T1000 (cell line): ENCODE measurements at places on chromosomes 12 and 14.
A peak's percentile ranks its signal among the peaks of the same experiment; 100 is the strongest.

DNA sequence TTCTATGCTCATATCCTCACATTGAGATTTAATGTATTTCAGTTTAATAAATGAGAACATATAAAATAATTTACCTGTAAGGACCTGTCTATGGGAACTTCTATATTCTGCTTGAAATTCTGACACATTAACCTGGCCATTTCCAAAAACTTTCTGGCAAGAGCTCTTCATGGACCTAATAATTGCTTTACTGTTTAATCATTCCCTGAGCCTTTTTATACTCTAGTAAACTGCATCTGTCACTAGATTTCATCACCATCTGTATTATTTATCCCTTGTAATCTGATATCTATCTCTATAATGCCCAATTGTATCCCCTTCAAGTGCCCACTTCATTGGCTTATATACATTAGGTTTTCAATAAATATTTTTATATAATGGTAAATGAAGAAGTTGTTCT lies 327.7 kb downstream of the RAD51B start:
- no peak for DNase-seq

- DNase-seq: no peak
Observed at GRCh38 chr14:59161561-59162175, 26.8 kb upstream of the DAAM1 start.

DNA sequence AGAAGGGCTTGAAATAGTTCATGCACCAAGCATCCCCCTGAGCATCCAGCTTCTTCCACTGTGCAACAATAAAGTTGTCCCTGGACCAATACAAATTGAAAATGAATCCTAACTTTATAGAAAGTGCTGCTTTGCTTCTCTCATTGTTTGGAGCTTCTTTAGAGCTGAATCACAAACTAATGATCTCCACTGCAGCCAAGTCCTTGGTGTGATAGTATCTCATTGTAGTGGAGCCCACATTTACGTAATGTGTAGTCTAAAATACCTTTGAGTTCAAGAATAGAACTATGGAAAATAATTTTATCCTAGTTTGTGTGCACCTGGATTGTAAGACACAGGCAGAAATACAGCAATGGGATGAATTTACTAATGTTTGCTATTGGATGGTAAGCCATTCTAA lies 319.9 kb downstream of the EGLN3 start:
- no peak for DNase-seq

- DNase-seq: no peak
Observed at GRCh38 chr14:101719708-101720107, 41.8 kb upstream of the PPP2R5C start.

DNA sequence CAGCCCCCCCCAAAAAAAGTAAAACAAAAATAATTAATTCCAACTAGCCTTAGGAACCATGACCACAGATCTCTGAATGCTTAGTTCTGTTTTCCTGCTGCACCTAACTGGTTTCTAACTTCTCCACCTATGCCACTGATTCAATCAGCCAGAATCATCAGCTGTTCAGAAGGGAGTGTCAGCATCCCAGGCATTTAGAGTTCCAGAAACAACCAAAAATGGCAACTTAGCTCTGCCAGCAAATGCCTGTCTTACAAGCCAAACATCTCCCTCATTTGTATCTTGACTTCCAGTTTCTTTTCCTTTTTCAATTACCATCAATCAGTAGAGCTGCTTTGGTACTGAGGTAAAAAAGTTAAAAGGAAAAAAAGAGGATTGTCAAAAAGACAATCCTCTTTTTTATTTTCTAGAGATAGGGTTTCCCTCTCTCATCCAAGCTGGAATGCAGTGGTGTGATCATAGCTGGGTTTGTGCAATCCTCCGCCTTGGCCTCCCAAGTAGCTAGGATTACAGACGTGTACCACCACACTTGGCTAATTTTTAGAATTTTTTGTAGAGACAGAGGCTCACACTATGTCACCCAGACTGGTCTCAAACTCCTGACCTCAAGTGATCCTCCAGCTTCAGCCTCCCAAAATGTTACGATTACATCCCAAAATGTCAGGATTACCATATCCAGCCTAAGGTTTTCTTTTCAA lies 45.2 kb upstream of the ISM2 start:
- DNase-seq: no peak

- no peak for DNase-seq
Observed at GRCh38 chr12:123595729-123596128, 6.2 kb upstream of the DDX55 start.

DNA sequence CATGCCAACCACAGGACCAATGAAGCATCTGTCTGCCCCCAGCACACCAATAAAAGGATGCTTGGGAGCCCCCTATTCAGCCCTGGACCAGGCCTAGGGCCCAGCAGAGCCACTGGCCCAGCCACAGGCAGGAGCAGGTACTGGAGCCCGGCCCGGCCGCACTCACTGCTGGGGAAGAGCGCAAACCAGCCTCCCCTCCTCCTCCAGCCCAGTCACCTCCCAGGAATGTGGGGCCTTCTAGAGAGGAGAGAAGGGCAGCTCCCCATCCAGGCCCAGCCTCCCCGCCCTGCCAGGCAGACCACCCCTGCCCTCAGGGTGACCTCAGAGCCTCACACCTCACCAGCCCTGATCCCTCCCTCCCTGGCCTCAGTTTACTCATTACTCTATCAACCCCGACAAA lies 56.2 kb downstream of the CCNK start:
- peak; percentile 35 for DNase-seq

- no peak for DNase-seq
Observed at GRCh38 chr14:80973931-80974641, 18.7 kb downstream of the TSHR start.

- no peak for DNase-seq
Observed at GRCh38 chr12:61301817-61302216, 958.4 kb upstream of the USP15 start.

- DNase-seq: no peak
Observed at GRCh38 chr12:121217063-121217462, 7.1 kb downstream of the P2RX4 start.

DNA sequence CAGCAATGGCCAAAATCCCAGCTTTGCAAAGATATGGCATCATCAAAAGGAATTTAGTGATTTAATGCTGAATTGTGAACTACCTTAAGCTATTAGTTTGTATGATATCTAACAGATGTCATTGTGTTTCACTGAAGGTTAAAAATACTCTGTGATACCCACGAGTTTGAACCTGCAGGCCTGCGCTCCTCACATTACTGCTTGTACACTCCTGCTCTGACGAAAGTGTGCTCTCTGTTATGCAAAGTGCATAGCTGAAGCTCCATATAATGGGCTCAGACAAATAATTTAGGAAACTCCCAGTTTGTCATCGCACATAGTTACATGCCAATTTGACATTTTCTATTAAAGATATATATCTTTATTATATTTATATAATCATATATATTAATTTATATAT lies 52.2 kb downstream of the SPPL3 start:
- DNase-seq: no peak

DNA sequence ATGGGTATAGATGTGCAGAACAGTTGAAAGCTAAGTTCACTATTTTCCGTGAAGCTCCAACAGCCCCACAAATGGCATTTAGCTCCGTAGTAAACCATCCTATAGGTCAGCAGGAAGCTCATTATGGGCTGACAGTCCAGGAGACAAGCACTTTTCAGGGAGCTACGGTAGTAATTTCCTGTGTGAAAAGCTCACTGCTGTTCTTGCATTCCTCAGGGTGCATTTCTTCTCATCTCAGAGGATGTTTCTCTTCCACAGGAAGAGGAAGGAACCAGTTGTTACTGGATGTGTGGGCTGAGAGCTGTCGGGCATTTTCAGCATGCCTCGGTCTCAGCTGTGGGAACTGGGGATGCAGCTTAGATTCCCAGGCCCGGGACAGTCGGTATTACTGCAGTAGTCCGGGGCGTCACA lies 72.8 kb downstream of the GALNT4 start:
- no peak for DNase-seq
